ENCODE measurements at places on chromosomes 6 and 20. TPM values are rescaled to one million over a fixed set of nuclear protein-coding genes. Genes with fewer than 3 reads are reported as not detected.

RSPH4A gene
- 0.21 TPM for total RNA-seq

SCUBE3 gene
- 74.9 TPM for total RNA-seq

IMPG1 gene
- total RNA-seq: 0.74 TPM

HLA-DOA gene
- total RNA-seq: 0.25 TPM

PPP1R3G gene
- 7.6 TPM for total RNA-seq

CDK5RAP1 gene
- 37.9 TPM for total RNA-seq

NHLRC1 gene
- total RNA-seq: 2.0 TPM

OOEP gene
- not detected for total RNA-seq

PANK2 gene
- 33.4 TPM for total RNA-seq

PACSIN1 gene
- 12.5 TPM for total RNA-seq

DNA sequence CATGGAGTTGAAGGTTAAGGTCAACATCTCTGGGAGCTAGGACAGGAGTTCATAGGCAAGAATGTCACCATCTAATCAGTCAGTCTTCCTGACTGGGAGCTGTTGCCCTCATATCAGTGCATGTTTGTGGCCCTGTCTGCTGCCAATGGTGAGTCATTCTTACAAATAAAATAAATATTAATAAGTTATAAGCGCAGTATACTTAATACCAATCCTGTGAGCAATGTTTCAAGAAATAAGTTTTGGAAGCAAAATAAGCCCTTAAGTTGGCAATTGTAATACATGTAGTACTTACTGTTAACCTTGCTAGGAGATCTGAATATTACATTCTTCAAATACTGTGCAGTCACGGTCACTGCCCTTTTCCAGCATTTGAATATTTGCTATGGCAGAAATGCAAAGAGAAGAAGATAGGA, 20.2 kb upstream of the MDGA1 start:
- peak; percentile 21 for DNase-seq

- DNase-seq: no peak
Observed at GRCh38 chr6:136510782-136511181, 39.4 kb downstream of the MAP7 start.

DNA sequence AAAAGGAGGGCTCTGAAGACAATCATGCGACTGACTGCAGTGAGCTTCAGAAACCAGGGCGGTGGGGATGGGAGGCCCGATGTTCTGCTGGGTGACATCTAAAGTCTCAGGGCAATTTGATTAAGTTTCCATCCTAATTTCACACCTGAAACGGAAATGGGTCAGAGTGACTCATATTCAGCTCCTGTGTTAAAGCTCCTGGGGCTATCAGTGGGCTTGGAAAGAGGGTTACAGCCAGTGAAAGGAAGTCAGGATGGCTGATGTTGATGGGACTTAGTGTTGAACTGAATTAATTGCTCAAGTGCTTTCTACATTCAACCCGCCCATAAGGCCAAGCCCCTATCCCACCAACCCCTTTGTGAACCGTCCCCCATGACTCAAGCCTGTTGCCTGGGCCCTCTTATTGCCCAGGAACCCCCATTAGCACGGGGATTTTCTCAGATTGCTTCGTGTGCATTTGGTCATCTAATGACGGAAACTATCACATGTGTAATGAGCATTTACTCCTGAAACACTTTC, 47.1 kb upstream of the TBC1D7 start:
- no peak for DNase-seq

- no peak for DNase-seq
Observed at GRCh38 chr6:45494416-45495135, 116.8 kb upstream of the SUPT3H start.

DNA sequence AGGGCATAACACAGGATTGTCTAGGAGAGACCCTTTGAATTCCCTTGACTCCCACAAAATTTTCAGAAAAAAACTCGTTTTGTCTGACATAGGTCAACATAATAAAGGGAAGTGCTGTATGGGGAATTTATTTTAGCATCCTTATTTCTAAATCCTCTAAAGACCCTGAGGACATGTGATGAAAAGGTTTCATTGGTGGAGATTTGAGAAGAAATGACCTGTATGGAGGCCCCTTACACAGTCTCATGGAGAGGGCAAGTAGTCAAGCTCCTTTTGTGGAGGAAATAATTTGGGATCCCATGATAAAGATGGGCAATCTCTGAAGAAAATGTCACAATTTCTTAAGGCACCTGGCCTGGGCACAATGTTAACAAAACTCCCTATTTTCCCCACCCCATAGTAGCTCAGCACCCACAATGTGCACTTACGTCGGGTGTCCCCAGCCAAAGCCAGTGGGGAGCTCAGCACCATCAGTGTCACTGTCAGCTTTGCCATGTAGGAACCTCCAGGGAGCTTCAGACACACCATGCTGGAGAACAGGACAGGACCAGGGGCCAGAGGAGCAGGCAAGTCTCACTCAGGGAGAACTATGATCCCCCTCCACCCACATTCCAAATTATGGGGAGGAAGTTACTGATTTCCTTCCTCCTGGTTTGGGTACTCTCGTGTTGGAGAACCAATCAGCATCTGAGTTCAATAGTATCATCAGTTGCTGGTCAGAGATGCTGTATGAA, at the start of gene HLA-DRB5:
Gene HLA-DRB5 (minus strand): TSS at position 591 of the 734 bp plus-strand sequence. CDS start 63 bp downstream, at position 528.
- peak; percentile 0 for DNase-seq

DNA sequence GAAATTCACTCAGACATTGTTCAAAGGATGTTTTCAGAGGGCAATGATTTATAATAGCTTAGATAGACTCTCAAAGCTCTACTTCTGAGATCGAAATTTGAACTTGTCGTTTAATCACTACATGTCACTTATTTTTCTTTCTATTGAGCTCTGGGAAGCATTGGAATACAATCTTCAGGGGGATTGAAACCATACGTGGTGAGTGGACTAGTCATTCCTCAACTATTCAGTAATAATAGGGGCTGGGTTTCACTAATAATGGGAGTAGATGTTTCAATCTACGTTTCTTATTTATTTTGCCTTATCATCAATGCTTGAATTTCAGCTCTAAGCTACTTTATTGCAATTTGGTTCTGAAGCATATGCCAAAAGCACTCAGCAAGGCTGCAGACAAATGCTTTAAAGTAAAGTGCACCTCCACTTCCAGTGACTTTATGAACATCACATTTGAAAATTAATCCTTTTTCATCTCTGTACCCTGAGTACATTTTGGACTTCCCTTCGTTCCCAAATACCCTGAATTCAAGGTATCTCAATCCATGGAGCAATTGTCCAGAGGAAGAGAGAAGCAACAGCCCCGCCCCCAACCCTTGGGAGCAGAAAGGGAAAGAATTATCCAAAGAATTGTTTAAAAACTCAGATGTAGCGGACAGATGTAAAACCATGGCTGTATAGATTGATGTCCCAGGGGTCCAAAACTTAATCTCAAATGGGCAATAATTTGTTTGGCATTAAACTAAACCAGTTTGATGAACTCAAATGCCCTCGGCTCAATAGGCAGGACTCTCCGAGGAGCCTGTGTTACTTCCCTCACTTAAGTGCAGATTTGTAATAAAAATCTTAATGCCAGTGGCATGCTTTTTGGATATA, 68.1 kb downstream of the HFE start:
- DNase-seq: peak; percentile 24

DNA sequence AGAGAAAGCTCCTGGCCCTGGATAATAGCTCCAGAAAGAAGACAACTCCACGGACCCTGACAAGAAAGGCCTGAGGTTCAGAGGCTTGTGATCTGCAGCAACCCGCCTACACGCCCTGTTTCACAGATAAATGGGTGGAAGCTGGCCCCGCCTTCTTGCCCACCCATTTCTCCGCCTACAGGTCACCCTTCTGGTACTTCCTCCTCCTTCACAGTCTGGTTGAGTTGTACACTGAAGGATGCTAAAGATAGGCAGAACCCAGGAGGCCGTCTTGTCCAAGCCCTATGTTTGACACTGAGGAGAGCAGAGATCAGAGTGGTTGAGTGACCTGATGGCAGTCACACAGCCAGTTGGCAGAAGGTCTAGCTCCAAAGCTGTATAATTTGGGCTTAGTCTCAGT, 34.2 kb upstream of the MDGA1 start:
- DNase-seq: no peak

- DNase-seq: no peak
Observed at GRCh38 chr6:57315851-57316250, 1.6 kb upstream of the PRIM2 start.

DNA sequence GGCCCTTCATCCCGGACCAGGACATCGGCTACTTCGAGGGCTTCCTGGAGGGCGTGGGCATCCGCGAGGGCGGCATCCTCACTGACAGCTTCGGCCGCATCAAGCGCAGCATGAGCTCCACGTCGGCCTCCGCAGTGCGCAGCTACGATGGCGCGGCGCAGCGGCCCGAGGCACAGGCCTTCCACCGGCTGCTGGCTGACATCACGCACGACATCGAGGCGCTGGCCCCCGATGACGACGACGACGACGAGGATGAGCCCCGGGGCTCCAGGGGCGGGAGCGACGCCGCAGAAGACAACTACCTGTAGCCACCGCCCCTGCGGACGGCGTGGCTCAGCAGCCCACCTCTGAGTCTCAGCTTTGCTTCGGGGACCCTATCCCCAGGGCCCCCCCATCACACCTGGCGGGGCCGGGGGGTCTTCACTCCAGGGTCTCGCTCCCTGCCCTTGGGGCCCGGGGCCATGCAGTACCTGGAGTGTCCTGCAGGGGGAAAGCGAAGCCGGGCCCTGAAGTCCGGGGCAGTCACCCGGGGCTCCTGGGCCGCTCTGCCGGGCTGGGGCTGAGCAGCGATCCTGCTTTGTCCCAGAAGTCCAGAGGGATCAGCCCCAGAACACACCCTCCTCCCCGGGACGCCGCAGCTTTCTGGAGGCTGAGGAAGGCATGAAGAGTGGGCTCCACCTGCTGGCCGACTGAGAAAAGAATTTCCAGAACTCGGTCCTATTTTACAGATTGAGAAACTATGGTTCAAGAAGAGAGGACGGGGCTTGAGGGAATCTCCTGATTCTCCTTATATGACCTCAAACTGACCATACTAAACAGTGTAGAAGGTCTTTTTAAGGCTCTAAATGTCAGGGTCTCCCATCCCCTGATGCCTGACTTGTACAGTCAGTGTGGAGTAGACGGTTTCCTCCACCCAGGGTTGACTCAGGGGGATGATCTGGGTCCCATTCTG, 20.8 kb upstream of the HCK start:
- DNase-seq: peak; percentile 88

GRCh38 chr6:133871131-133871530, 17.8 kb upstream of the TCF21 start:
- DNase-seq: no peak

DNA sequence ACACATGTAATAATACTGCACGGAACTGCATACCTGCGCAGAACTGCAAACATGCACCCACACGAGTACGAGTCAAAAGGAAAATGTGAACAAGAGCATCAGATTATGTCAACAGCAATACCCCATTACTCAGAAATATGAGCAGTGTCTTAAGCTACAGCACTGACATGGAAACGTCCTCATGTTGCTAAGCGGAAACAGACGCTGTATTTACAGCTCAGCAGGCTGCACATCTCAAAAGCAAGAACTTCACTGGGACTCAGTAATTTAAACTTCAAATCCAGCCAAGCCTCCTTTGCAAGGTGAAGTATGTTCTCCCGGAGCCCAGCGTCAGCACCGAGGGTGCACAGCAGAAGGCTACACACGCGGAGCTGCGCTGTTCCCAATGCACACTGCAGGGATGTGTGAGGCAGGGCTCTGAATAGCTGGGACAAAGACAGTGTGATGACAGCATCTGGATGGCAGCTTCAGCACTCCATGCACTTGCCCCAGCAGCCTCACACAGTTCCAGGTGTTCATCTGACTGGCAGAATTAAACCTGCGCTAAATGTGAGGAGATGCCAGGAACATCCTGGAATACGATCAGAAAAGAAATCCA, 202.8 kb downstream of the WDR27 start:
- no peak for DNase-seq

GRCh38 chr6:135820340-135820739, 31.2 kb upstream of the PDE7B start:
- DNase-seq: no peak

- DNase-seq: no peak
Observed at GRCh38 chr20:14775778-14776177, 438.4 kb upstream of the FLRT3 start.

DNA sequence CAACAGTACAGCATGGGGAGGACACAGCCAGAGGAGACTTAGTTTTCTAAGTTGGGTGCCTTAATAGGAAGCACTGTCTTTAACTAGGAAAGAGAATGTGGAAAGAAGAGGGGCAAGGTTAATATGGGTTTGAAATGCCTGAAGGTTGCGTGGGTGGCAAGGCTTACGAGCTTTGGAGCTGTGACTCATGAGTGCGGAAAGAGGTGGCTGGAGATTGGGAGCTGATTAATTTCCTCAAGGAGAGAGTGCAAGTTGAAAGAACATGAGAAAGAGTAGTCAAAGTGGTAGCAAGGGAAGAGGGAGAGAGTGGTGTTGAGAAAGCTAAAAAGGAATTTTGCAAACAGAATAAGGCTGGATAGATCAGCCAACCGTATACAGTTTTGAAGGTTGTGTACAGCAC, 315.1 kb upstream of the PRND start:
- peak; percentile 76 for DNase-seq

DNA sequence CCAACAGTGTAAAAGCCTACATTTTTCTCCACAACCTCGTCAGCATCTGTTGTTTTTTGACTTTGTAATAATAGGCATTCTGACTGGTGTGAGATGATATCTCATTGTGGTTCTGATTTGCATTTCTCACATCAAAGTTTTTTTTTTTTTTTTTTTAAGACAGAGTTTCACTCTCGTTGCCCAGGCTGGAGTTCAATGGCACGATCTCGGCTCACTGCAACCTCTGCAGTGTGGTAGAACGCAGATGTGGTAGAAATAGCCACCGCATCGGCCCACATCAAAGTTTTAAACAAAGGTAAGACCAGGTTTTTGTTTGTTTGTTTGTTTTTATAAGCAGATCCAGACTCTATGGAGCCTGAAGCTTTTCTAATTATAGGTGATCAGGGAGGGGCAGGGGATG, 12.7 kb upstream of the PPP1R3G start:
- DNase-seq: no peak

DNA sequence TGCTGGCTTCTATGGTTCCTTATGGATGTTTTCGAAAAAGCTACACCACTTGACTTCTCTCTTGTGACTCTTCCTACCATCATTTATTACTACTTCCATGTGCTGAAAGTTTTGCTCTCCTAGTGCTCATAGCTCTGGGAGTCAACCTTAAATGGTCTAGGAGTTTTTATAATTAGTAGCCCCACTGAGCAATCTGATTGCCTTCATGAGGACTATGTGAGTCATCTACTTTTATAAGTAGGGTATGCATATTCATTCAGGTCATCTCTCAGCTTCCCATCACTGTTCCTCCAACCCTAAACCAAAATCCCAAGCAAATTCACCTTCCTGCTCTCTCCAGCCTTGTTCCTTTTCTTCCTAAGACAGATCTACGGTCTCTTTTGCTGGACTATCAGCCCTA, 17.4 kb upstream of the FAXC start:
- DNase-seq: no peak

GRCh38 chr6:73234733-73235132, 9.4 kb upstream of the KHDC1L start:
- DNase-seq: peak; percentile 51
